Activated CD8-positive, alpha-beta T cell treated with anti-CD3 and anti-CD28 coated beads, Interleukin-2, amount 10 ng/mL, durations not matched to agents 7 days and 5 days (primary cell): ENCODE measurements at places on chromosomes 3 and 15. TPM values are rescaled to one million over a fixed set of nuclear protein-coding genes. Genes with fewer than 3 reads are reported as not detected.

DNA sequence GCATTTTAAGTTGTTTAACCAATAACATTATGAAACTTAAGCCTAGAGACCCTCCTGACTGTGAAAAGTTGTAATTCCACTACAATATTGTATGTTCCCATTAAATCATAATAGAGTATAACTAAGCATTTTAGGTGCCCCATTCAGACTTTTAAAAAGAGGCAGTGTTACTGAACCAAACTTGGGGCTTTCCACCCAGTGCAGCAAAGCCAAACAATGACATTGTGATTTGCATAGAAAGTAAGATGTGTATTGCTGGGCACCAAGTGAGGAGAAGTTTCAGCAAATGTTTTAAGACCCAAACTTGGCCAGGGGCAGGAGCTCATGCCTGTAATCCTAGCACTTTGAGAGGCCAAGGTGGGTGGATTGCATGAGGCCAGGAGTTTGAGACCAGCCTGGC is 706.2 kb downstream of the GRM7 start:
- H3K27ac ChIP-seq = no peak overlapping the region
- H3K27me3 ChIP-seq = no peaks in the 10 kb centered on the region
- no peaks in the 10 kb centered on the region for H3K4me1 ChIP-seq
- H3K4me3 ChIP-seq = no peak overlapping the region

- no peak for DNase-seq
- H3K27ac ChIP-seq = no peak overlapping the region
- no peak overlapping the region for H3K4me3 ChIP-seq
- H3K36me3 ChIP-seq = no peaks in the 10 kb centered on the region
These were observed 94.8 kb upstream of the ANKRD28 start for GRCh38 chr3:15892311-15893227.

The FOXB1 gene
- total RNA-seq = 0.52 TPM

DNA sequence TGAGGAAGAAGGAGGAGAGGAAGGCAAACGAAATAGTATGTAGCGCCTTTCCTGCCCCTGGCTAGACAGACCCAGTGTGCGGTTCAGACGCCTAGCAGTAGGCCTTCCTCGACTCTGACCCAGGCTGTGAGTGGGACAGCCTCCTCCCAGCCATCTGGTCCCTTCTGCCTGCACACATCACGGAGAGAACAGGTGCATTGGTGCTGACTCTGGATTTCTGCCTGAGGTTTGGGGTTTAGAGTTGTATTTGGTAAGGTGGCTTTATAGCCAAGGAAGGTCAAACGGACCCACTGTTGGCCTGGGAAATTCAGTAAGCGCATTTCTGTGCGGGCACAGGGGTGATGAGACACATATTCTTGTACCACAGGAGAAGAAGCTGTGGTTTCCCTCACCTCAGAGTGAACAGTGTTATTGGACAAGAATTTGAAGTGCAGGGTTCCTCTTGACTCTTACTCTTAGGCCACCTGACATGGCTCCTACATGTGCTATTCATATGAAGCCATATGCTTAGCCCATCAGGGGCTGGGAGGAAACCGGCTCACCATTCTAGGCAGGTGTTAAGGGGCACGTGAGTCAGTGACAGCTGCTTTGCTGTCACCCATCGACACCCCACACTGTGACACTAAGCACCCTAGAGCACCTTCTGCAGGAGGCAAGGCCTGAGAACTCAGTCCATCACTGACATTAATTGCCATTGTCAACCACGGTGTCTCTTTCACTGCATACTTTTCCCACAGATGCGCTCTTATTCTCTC is 143.3 kb downstream of the CHDH start:
- H3K4me1 ChIP-seq = peaks cover 19% of the 10 kb centered on the region
- peaks cover 8% of the 10 kb centered on the region for H3K27me3 ChIP-seq
- H3K27ac ChIP-seq = no peak overlapping the region
- DNase-seq = peak; percentile 13
- no peaks in the 10 kb centered on the region for H3K36me3 ChIP-seq
- H3K4me3 ChIP-seq = no peak overlapping the region

The AADACL2 gene
- not detected for total RNA-seq

GRCh38 chr3:139839659-139840058 is 95.3 kb upstream of the CLSTN2 start:
- no peak overlapping the region for H3K27ac ChIP-seq
- no peak overlapping the region for H3K4me3 ChIP-seq
- no peak for DNase-seq
- H3K4me1 ChIP-seq = no peaks in the 10 kb centered on the region

The CCR2 gene
- 70.9 TPM for total RNA-seq

- H3K4me1 ChIP-seq = no peaks in the 10 kb centered on the region
- H3K36me3 ChIP-seq = no peaks in the 10 kb centered on the region
- H3K4me3 ChIP-seq = no peak overlapping the region
- no peak overlapping the region for H3K27ac ChIP-seq
- peaks cover 23% of the 10 kb centered on the region for H3K27me3 ChIP-seq
These were observed 25.3 kb downstream of the PLD1 start for GRCh38 chr3:171784937-171785336.
